ENCODE measurements at places on chromosomes 13 and 19.

DNA sequence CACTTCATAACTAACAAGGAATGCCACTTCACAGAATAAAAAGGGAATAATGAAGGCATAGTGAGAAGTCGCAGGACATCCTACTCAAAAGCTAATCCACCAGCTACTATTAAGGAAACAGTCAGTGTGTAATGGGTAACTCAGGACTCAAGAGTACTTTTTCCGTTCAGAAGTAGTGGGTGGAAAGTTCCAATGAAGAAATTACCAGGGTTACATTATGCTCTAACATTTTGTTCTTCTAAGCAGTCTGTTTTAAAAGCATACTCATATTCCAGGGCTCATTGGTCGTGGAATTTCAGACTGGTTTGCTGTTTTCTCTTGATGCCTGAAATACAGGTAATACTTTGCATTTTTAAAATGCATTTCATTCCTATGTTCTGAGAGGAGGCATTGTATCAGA is 222.4 kb upstream of the IRS2 start:
- no peak for DNase-seq

DNA sequence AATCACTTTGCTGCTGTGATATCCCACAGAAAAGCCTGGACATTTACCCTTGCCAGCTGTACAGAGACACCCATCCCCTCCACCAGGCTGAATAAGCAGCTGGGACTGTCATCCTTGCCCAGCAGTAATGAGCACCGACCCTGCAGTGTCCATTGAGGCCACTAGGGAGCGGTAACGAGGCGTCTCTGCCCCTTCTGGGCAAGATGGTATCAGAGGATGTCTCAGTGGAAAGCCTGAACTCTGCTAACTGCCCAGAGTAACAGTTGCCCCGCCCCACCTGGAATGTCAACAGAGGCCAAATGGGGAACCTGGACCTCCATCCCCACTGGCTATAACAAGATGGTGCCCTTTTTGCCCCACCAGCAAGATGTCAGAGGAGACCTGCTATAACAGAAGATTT is 22.8 kb upstream of the CEACAM20 start:
- DNase-seq, result peak; percentile 62

- no peak for DNase-seq
Measured at GRCh38 chr19:3716147-3716668, 8.0 kb downstream of the TJP3 start.

GRCh38 chr13:73696271-73696670 is 437.9 kb downstream of the KLF12 start:
- no peak for DNase-seq

DNA sequence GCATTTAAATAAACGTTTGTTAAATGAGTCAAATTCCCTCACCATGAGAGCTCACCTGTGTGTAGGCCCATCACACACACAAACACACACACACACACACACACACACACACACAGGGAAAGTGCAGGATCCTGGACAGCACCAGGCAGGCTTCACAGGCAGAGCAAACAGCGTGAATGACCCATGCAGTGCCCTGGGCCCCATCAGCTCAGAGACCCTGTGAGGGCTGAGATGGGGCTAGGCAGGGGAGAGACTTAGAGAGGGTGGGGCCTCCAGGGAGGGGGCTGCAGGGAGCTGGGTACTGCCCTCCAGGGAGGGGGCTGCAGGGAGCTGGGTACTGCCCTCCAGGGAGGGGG is 8.5 kb upstream of the CEACAM5 start:
- DNase-seq, result no peak

DNA sequence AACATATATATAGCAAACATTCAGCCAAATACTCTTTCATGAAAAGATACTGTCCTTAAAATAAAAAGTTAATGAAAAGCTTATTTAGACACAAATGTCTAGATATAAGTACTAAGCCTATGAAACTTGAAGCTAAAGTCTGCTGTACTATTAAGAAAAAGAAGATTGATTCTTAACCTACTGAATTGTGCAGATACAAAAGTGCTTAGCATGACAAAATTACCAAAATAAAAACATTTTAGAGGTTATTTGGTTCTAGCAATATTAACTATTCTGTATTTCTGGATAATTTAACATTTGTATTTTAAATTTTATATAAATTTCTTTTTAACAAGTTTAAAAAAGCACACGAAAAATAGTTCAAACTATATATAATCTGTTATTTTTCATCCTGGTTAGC is 8.8 kb downstream of the RNF6 start:
- DNase-seq, result no peak
